ENCODE measurements at places on chromosomes 4 and X. TPM values are rescaled to one million over a fixed set of nuclear protein-coding genes. Genes with fewer than 3 reads are reported as not detected.

Gene RAI2
- 0.39 TPM for total RNA-seq

DNA sequence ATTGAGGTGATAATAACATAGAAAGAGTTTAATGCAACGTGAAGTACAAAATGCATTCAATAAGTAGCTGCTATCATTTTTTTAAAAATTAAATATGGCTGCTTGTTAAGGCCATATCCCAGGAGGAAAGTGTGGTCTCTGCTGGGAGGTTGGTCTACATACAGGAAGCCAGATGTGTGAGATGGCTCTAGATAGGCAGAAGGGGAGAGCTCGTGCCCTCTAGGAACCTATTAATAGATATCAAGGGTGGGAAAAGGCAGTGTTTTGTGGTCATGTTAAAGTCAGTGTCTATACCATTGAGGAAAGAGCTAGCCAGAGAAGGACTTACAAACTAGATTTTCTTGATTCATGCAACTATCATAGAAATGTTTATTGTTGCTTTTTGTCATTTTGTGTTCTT is 140.5 kb downstream of the KLHL8 start:
- no peak for DNase-seq

- DNase-seq = no peak
Measured at GRCh38 chrX:54817220-54817820, 9.8 kb downstream of the MAGED2 start.

GRCh38 chr4:6011271-6011671 is 7.0 kb downstream of the C4orf50 start:
- DNase-seq = no peak
